ENCODE measurements at places on chromosomes 1 and 21. TPM values are rescaled to one million over a fixed set of nuclear protein-coding genes. Genes with fewer than 3 reads are reported as not detected.

- DNase-seq: no peak
These were observed 73.2 kb upstream of the QSOX1 start for GRCh38 chr1:180081474-180081873.

DNA sequence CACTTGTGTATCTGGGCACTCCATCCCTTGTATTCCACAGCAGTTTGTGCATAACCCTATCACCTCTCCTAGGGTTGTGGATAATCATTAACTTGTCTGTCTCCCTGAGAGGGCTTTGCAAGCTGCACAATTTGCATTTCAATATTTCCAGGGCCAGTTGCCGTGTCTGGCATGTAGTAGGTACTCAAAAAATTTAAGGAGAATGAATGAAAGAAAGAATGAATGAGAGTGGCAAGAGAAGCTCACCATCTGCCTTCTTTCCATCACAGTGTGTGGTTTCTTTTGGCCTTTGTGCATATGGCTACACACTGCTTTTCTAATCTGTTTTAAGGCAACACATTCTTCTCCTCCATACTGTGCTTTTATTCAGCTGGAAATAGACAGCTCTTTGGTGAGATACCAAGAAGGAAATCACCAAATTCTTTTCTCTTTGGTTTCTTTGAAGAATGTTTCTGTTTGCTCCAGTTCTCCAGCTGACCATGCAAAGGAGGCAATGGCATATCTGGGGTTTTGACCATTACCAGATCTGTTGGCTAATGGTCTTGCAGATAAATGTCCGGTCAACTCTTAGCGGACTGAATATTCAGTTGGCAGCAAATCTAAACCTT, 49.4 kb downstream of the NGF start:
- DNase-seq: no peak

DNA sequence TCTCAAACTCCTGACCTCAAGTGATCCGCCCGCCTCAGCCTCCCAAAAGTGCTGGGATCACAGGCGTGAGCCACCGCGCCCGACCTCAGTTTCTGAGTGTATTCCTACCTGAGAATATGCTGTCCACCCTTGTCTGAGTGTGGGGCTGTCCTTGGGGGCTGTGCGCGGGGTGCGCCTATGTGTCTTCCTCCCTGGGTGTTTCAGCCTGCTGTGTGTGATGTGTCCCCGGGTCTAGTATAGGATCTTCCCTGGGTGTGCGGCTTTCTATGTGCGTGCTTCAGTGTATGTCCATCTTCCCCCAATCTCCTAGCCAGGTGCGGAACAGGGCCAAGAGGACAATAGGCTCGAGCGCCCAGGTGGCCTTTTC, 8.3 kb upstream of the ID3 start:
- DNase-seq: no peak

DNA sequence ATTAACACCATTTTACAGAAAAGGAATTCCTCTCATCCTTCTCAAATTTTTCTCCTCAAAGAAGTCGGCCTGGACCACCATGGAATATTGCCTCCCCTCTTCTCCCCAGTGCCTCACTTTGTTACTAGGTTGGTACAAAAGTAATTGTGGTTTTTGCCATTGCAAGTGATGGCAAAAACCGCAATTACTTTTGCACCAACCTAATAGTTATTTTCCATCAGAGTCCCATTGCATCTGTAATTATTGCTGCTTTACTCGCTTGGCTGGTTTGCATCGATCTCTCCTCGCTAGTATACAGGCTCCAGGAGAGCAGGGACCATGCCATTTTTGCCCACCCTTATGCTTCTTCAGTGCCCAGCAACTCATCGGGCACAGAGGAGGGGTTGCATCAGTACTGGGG, 963 bp upstream of the C1orf94 start:
- DNase-seq: no peak

The LINGO4 gene
- not detected for total RNA-seq

DNA sequence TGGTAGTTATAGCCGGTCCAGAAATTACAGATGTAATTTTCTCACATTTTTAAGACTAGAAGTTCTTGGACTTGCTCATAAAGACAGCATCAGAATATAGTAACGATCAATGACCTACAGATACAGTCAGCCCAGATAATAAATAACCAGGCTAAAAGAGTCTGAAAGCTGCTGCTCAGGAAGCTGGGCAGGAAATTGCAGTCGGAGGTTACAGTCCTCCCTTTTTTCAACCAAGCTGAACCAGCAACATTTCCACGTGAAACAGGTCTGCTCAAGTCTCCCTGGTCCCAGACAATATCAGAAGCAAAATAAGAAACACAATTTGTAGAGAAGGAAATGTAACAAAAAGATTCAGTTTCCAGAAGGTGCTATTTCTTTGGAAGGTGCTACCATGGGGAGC, 457.4 kb downstream of the SIPA1L2 start:
- no peak for DNase-seq

The GJA4 gene
- not detected for total RNA-seq

Measured in Daoy (cell line).